ENCODE measurements at places on chromosomes 5 and 9. TPM values are rescaled to one million over a fixed set of nuclear protein-coding genes. Genes with fewer than 3 reads are reported as not detected.

DNA sequence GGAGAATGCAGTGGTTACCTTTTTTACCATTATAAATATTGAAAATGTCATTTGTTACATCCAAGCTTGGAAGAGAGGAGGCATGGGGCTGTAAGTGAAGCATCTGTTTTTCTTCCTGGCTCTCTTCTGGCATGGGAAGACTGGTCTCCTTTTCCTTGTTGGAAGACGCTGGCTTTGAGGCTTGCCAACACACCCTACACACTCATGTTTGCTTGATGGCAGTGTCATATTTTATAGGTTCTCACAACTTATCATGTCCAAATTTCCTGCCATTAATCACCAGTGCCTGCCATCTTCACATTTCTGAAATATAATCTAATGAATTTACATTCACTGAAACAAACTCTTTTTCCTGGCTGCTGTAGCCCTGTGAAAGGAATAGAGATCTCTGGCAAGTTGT is 252.9 kb downstream of the MAN2A1 start:
- DNase-seq, result no peak
- no peak overlapping the region for H3K4me3 ChIP-seq
- H3K27me3 ChIP-seq, result no peaks in the 10 kb centered on the region
- peaks cover 7% of the 10 kb centered on the region for H3K4me1 ChIP-seq
- H3K27ac ChIP-seq, result no peak overlapping the region
- no peaks in the 10 kb centered on the region for H3K36me3 ChIP-seq

GRCh38 chr9:2780326-2780725 is 63.0 kb downstream of the KCNV2 start:
- DNase-seq, result no peak
- H3K4me1 ChIP-seq, result no peaks in the 10 kb centered on the region
- H3K36me3 ChIP-seq, result peaks cover 46% of the 10 kb centered on the region

DNA sequence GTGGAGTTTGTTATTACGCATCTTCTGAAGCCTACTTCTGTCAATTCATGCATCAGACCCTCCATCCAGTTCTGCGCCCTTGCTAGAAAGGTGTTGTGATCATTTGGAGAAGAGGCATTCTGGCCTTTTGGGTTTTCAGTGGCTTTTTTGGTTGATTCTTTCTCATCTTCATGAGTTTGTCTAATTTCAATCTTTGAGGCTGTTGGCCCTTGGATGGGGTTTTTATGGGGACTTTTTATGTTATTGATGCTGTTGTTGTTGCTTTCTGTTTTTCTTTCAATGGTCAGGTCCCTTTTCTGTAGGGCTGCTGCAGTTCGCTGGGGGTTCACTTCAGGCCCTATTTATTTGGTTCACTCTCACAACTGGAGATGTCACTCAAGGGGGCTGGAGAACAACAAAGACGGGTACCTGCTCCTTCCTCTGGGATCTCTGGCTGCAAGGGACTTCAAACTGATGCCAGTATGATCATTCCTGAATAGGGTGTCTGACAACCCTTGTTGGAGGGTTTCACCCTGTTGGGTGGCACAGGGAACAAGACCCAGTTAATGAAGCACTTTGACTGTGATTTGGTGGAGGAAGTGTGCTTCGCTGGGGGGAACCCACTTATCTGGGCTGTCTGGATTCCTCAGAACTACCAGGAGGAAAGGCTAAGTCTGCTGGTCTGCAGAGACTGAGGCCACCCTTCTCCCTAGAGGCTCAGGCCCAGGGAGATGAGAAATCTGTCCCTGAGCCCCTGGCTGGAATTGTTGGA is 226.7 kb upstream of the PTGER4 start:
- no peak for DNase-seq
- H3K4me1 ChIP-seq, result no peaks in the 10 kb centered on the region
- no peaks in the 10 kb centered on the region for H3K36me3 ChIP-seq

- H3K27me3 ChIP-seq, result peaks cover 20% of the 10 kb centered on the region
- no peak for DNase-seq
- no peak overlapping the region for H3K4me3 ChIP-seq
- H3K36me3 ChIP-seq, result no peaks in the 10 kb centered on the region
- H3K27ac ChIP-seq, result no peak overlapping the region
Observed at GRCh38 chr5:173201636-173202265, 33.3 kb downstream of the NKX2-5 start.

LCN1 gene
- not detected for total RNA-seq
